Activated naive CD4-positive, alpha-beta T cell treated with Interleukin-2 at 50 U/mL for 16 hours (primary cell): ENCODE measurements at places on chromosomes 3 and 15.

DNA sequence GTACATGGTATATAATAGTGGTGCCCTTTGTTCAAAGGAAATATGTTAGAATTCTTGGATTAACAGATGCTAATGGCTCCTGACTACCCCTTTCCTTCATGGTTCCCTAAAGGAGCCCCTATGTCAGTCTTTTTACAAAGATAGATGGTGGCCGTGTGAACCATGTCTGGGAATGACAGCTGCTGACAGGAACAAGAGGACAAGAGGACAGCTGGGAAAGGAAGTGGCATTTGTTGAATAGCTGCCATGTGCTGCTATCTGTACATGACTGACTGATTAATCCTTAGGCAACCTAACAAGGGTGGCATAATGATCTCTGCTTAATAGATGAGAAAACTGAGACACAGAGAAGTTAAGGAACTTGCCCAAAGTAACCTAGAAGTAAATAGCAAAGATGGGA, 321.7 kb downstream of the ZNF621 start:
- DNase-seq = no peak

- DNase-seq = no peak
These were observed 92.6 kb upstream of the ALDH1A3 start for GRCh38 chr15:100786901-100787566.

- no peak for DNase-seq
These were observed 34.5 kb downstream of the CCDC12 start for GRCh38 chr3:46942076-46942475.

DNA sequence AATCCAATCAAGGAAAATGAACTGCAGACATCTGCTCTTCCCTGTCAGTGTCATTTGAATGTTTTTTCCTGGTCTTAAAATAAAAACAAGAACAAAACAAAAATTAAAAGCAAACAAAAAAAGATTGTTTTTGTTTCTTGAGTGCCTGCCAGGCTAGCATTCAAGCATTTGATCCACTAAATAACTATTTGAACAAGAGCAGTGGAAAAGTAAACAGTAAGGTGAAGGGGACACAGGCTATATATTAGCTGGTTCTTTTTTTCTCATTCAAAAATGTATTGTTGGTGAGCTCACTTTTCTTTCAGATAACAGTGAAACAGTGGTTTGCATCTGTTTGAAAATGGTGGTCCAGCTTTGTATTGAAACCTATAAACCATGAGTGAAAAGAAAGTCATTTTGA, 586.9 kb upstream of the SGO1 start:
- DNase-seq = no peak

DNA sequence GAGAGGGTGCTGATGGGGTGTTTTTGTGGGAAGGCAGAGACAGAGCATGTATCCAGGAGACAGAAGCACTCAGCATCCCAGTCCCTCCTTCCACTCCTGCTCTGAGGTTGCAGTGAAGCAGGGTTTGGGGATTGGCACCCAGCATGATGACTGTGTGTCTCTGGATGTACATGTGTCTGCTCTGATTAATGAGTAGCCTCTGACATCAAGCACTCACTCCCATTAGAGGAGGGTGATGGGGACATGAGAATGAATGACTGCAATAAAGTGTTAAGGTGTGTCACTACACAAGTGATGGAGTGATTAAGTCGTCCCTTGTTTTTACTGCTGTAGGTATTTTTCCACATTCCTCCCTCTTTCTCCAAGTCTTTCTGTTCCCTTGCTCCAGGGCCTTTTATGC, 9.6 kb upstream of the MYZAP start:
- DNase-seq = no peak

- DNase-seq = no peak
These were observed 83.8 kb upstream of the BLM start for GRCh38 chr15:90633360-90633759.

DNA sequence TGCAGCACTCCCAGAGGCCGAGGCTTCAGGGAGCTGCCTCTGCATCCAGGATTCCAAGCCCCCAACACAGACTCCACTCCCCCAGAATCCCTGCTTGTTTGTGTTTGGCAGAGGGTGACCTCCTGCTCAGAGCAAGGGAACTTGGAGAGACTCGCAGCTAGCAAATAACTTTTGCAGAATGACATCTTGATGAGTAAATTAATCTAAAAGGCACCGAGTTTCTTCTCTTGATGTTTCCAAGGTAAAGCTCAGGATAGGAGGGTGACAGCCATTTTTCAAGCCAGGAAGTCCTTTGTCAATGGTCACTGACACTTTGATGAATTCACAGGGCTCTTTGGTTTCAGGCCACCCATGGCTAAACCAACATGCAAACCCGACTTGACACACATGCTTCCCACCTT, 523.0 kb downstream of the NTRK3 start:
- DNase-seq = no peak

DNA sequence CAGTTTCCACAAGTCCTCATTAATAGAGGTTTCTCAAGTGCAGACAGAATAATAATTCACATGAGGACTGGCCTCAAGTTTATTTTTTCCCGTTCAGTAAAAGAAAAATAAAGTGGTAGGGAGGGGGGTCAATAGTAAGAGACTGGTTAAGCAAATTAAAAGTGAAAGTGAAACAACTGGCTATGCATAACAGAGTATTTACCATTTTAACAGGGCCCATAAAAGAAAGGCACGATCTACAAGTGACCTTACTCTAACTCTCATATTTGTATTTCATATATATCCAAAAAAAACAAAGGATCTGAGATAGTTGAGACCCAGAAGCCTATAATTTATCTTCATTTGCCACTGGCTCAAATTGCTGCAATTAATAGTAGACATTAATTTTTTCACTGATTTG, 686.3 kb downstream of the NTRK3 start:
- no peak for DNase-seq

DNA sequence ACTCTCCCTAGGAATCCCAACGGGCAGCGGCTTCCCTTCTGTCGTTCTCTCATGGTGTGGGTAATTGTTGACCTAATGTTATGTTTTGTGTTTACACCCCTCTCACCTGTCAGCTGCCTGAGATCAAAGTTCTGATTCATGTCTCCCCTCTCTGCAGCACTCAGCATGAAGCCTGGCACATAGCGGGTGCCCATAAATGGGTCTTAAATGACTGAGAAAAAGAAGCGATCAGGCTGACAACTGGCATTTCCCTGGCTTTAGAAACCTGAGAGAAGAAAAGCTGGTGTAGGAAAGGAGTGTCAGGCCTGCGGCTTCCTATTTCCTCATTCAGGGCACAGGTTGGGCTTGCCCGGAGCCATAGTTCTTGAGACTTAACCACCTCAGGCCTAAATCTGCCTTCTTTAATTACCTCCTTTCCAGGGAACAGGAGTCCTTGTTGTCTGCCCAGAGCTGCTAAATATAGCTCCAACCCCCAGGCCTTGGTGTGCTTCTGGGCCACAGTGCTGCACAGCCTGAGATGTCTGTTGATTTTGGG, 31.8 kb downstream of the LPP start:
- no peak for DNase-seq

GRCh38 chr3:9111417-9111816, 138.0 kb downstream of the SRGAP3 start:
- no peak for DNase-seq

GRCh38 chr3:197737319-197737649, 580 bp upstream of the RUBCN start:
- DNase-seq = no peak

DNA sequence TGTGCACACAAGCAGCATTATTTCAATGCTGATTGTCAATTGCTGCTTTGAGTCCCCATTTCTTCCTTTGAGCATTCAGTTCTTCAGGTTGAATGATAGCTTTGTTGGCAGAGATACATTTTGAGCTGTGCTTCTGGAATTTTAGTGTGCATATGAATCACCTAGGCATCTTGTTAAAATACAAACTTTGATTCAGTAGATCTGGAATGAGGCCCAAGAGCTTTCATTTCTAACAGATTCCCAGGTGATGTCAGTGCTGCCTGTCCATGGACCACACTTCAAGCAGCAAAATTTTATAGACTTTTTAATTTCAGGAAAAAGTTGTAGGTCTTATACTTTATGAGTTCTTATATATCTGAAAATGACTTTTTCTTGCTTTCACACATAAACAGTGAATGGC, 131.1 kb downstream of the ADAMTSL3 start:
- DNase-seq = no peak

DNA sequence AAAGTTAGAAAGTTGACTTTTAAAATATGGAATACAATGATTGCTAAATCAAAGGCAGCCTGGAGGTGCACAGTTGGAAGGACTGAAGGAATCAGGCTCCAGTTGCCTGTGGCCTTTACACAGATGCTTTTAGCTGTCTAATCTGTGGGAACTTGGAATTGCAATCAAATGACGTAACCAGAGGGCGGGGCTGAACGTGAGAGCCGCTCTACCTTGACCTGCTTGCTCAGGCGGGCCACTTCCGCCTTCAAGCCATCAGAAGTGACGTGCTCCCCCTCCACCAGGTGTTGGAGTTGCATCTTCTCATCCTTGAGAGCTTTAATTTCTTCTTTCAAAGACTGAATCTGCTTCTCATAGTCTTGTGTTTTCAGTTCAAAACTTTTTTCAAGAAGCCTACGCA, 37.7 kb upstream of the GNB5 start:
- DNase-seq = no peak

GRCh38 chr15:78979456-78980320, 34.8 kb upstream of the CTSH start:
- peak; percentile 17 for DNase-seq

DNA sequence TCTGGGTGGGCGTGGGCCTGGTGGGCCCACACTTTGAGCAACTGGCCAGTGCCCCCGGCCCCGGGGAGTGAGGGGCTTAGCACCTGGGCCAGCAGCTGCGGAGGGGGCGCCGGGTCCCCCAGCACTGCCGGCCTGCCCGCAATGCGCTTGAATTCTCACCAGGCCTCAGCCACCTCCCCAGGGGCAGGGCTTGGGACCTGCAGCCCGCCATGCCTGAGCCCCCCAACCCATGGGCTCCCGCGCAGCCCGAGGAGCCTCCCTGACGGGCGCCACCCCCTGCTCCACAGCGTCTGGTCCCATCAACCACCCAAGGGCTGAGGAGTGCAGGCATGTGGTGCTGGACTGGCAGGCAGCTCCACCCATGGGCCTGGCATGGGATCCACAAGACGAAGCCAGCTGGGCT, 484.3 kb downstream of the UNC13C start:
- DNase-seq = no peak

DNA sequence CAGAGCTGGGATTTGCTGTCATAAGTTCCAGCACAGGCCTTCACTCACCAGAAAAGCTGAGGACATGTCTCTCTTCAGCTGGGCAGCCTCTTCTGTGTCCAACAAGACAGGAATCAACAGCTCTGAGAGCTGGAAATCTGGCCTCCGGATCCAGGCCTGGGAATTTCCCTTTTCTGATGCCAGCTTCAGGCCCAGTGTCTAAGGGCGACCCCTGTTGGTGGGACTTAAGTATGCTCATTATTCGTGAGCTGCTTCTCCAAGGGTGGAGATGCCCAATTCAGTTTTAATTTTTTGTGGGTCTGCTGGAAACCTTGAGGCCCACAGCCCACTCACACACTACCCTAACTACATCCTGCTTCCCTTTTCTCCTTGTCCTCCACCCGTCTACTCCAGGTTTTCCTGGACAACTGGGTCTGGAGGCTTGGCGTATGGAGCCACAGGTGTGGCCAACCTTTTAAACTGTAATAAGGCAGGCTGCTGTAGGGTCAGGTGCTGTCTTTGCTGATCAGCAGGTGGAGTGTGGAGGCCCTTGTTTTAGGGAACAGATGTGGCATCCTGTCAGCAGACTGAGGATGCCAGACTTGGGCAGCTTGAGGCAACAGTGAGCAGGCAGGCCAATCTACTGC, 2.6 kb upstream of the CEMIP start:
- peak; percentile 59 for DNase-seq

- no peak for DNase-seq
These were observed 92.1 kb downstream of the ASB7 start for GRCh38 chr15:100694381-100695021.

DNA sequence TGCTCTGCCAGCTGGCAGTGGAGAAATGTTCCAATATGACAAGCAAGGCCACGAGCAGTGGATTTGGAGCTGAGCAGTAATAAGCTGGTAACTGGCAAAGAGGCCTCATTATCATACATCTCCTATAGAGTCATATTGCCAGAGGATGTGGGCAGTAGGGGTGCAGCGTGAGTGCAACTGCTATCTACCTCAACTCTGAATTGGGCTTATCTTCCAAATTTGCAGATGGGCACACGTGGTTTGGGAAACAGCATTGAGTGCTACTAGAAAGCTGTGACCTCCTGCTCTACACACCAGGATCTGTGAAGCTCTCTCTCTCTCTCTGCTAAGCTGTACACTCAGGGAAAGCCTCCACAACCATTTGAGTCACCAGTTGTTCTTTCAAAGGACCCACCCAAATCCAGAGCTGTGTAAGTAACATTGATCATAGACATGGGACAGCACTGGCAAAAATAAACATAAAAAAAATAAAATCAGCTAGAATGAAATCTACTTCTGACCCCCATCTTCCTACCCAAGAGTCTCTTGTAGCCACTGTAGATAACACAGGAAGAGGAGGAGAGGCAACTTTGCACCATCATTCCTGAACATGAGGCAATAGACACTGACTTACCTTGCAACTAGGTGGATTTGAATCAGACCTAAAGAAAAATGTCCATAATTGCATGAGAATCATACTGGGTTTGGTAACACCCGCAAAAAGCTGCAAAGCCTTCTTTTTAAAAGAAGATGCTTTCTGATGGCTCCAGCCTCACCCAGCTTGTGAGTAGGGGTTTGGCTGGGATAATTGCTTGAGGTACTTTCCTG, 82.9 kb upstream of the THBS1 start:
- no peak for DNase-seq

DNA sequence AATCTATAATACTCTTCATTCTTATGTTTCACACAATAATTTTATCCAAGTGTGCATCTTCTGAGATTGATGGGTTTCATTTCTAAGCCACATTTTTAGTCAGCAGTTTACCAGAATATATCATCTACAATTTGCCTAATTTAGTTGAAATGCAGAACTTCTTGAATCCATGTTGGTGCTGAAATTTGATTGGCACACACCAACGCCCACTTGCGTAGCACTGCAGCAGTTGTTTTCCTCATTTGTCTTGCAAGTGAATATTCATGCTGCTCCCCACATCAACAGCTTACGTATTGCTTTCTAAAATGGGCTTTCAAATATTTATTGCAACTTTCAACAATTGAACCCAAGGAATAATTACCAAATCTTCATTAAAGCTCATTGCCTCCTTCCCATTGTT, 87.8 kb upstream of the CTDSPL start:
- no peak for DNase-seq

DNA sequence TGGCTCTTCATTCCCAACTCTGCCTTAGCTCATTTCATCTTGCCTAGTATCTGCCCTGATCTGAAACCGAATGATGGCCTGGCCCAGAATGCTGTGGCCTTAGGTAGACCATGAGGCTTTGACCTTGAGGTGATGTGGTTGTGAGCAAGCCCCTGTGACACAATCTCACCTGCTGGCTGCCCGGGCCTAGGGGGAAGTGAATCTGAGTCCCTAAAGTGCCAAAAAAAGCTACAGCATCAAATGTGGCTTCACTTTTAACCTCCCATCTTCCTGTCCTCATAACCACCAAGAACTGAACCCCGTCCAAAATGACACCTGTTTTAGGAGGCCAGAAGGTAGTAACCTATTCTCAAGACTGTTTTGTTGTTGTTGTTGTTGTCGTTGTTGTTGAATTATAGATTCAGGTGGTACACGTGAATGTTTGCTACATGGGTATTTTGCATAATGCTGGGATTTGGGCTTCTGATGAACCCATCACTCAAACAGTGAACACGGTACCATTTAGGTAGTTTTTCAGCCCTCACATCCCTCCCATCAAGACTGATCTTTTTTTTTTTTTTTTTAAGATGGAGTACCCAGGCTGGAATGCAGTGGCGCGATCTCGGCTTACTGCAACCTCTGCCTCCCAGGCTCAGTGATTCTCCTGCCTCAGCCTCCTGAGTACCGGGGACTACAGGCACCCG, 54.6 kb downstream of the MCCC1 start:
- DNase-seq = no peak

- no peak for DNase-seq
These were observed 32.6 kb downstream of the ATP2C1 start for GRCh38 chr3:130926504-130926903.
